ENCODE measurements at places on chromosomes 5 and 9.

DNA sequence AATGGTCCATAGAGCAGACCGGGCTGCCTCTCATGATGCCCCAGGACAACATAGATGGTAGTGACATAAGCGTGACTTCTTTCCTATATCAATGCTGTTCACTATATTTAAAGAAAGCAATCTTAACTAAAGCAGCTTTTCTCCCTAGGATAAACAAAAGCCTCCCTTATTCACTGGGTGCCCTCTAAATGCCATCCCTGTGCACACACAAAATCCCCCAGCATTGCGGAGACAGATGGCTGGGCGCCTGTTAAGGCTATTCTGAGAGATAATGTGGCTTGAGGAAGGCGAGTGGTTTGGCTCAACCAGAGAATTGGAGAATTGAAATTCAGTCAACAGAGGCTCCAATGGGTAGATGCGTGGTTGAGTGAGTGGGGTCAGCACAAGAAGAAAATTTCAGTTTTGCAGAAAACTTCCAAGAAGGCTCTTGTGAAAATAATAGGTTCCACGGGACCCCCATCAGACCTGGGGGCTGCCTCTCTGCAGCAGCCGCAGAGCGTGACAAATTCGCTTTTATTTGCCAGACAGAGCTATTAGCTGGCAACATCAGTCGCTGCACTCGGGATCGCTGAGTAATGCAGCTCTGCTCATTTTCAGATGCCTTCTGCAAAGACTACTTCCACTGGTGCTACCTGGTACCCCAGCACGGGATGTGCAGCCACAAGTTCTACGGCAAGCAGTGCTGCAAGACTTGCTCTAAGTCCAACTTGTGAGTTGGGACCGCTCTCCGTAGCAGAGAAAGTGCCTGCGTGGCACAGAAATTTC, 103.9 kb upstream of the ICE1 start:
- DNase-seq, result no peak

- DNase-seq, result no peak
Observed at GRCh38 chr5:125272357-125272756, 525.9 kb upstream of the ZNF608 start.

DNA sequence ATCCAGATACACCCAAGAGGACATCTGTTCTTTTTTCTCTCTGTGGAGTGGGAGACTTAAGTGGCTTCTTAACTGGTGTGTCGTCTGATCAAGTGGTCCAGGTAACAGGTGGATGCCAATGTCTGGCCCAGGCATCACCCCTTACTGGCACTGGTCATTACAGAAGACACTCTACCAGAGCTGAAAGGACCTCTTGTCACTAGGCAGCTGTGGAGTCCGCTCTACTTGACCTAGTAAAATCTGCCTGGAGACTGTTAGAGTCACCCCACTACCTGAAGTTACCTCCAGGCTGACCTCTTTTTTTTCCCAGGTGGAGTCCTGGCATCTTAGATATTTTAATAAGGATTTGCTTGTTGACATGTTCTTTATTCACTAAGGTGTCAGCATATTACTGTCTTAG, 22.5 kb downstream of the FXN start:
- no peak for DNase-seq

- DNase-seq, result no peak
Observed at GRCh38 chr5:107040907-107041306, 629.8 kb downstream of the EFNA5 start.

DNA sequence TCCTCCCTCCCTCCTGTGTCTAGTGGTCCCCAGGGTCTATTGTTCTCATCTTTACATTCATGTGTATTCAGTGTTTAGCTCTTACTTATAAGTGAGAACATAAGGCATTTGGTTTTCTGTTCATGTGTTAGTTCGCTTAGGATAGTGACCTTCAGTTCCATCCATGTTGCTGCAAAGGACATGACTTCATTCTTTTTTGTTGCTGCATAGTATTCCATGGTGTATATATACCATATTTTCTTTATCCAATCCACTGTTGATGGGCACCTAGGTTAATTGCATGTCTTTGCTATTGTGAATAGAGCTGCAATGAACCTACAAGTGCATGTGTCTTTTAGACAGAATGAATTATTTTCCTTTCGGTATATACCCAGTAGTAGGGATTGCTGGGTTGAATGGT, 46.8 kb downstream of the FYB1 start:
- DNase-seq, result no peak

DNA sequence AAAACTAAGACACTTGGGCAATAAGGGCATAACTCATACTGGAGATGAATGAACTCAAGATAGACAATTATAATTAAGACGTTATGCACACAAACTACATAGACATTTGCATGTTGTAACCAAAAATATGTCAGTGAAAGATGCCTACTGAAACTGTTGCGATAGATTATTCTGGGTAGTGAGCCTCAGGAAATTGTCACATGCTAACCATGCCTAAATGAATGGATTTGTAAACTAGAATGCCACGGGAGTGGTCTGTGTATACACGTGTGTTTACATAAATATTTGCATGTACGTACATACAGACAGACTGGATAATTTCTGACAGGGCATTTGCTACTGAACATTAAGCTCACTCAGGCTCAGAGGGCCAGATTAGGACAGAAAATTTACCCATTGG, 1.2 kb downstream of the NIPSNAP3B start:
- no peak for DNase-seq

DNA sequence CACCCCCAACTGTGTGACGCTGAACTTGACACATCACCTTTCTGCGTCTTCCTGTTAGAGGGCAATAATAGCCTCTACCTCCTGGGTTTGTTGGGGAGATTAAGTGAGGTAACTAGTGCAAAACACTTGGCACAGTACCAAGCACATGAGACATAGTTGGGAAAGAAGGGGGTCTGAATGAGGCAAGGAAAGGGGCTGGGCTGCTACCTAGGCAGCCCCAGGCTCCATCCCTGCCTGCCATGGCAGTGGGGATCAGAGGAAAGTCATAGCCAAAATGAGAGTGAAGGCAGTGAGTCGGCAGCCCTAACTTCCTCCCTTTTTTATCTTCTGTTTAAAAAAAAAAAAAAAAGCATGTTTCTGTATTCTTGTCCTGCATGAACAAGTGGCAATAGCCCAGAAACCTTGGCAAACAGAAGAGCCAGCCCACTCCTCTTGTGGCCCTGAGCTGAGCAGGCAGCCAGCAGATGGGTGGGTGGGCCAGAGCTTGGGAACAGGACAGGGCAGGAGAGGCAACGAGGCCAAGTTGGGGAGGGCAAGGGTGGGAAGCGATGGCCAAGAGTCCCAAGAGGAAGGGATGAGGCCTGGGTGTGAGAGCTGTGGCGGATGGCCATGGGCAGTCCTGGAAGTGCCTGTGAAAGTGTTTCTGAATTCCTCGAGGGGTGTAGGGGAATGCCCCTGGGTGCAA, 11.4 kb downstream of the CAMK2A start:
- DNase-seq, result no peak

- no peak for DNase-seq
Observed at GRCh38 chr5:55222092-55222984, 4.8 kb downstream of the MCIDAS start.

DNA sequence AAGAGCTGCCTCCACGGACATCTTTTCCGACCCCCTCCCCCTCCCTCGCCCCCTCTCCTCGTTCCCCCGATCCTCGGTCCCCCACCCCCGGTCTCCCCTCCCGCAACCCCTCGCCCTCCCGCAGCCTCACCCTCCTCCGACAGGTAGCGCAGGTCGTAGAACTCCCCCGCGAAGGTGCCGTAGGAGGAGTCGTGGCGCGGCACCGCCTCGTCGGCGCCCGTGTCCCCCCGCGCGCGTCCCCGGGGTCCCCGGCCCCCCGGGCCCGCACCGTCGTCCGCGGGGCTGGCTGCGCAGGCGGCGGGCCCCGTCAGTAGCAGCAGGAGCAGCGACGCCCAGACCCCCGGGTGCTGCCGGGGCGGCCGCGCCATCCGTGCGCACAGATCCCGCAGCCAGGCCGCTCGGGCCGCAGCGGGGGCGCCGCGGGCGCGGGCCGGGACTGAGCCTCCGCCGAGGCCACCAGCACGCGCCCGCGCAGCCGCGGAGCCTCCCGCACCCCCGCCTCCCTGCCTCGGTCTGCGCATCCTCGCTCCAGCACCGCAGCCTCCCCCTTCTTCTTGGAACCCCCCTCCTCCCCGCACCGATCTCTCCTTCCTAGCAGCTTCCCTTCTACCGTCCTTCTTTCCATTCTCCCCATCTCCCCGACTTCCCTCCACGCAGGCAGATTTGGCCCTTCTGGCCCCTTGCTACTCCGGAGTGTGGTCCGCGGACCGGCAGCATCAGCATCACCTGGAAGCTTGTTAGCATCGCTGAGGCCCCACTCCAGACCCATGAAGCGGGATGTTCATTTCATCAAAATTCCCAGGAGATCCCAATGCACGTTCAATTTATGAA, at the start of gene FRRS1L:
FRRS1L (minus strand) TSS at position 479 of the 831 bp plus-strand sequence; CDS start at position 368, 111 bp downstream.
- DNase-seq, result no peak

DNA sequence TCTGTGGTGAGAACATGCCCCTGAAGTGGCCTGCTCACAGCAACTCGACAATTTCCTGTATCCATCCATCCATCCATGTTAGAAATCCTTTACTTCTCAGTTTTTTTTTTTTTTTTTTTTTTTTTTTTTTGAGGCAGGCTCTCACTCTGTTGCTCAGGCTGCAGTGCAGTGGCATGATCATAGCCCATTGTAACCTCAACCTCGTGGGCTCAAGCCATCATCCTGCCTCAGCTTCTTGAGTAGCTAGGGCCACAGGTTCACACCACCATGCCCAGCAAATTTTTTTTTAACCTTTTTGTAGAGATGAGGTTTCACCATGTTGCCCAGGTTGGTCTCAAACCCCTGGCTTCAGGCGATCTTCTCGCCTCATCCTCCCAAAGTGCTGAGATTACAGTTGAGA, 259.1 kb downstream of the ARHGAP26 start:
- no peak for DNase-seq

DNA sequence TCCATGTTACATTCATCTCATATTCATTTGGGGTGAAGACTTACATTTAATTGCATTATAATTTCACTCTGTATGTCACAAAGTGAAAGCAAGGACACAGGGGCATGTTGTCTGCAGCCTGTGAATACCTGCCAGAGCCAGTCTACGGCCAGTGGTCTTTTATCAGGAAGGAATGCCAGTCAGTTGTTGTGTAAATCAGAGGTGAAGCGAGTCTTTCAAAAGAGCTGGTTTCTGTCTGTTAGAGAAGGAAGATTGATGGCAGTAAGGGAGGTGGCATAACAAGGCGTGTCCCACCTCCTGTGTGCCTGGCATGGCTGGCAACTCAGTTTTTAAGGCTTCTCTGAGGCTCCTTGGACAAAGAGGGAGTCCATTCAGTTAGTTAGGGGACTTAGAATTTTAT, 18.1 kb upstream of the SYK start:
- no peak for DNase-seq

- no peak for DNase-seq
Observed at GRCh38 chr9:128285033-128285784, 9.1 kb downstream of the SWI5 start.

GRCh38 chr9:78671785-78672184, 374.9 kb downstream of the PSAT1 start:
- no peak for DNase-seq

GRCh38 chr9:98640394-98640793, 68.3 kb downstream of the GABBR2 start:
- no peak for DNase-seq

DNA sequence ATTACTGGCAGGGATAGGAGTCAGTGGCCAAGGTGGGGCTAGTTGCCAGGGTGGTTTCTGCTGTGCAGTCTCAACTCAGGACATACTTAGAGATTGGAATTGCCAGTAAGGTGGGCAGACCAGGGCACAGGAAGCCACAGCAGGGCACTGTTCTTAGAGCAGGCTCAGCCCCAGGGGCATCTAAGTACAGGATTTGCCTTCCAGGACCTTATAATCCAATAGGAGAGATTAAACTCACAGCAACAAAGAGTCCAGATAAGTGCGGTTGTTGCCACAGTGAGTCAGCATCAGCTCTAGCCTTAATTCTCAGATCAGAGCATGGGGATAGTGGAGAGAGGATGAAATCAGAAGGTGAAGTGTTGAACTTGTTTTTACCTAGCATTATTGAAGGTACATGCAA, 265.8 kb upstream of the TRPC7 start:
- no peak for DNase-seq
